ENCODE measurements at places on chromosomes 2 and 18.

GRCh38 chr2:158996378-158996993, 28.0 kb downstream of the TANC1 start:
- DNase-seq: no peak

DNA sequence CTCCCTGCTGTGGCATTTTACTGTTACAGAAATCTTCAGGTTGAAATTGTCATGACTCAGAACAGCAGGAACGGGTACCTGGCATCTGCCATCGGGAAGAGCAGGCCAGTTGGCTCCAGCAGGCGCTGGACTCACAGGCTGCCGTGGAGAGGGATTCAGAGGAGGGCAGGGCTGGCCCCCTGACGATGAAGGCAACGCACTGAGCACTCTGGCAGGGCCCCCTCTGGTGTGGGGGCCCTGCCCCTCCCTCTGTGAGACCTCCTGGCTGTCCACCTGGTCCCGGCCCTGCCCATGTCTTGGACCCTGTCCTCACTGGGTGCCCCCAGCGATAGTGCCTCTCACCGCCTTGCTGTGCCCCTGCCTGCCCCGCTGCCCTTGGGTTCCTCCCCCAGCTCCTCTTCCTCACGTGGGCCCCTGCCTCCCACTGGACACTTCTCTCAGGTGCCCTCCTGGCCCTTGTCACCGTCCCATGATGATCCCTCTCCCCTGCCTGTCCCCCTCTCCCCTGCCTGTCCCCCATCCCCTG, 23.3 kb upstream of the ALLC start:
- DNase-seq: no peak

GRCh38 chr2:209600341-209601171, 171.1 kb upstream of the UNC80 start:
- DNase-seq: no peak

DNA sequence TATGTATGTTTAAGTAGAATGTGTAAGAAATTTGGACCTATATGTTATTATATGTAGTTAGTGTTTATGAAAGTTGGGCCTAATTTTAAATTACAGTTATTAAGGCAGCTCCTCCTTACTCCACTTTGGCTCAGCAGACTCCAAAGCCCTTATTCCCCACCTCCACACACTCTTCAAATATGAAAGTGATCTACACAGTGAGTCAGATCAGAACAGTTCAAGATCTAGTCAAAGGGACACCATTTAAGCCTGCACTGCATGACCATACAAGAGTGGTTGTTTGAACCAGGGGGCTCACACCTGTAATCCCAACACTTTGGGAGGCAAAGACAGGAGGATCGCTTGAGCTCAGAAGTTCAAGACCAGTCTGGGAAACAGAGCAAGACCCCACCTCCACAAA, 21.2 kb upstream of the PMAIP1 start:
- no peak for DNase-seq

GRCh38 chr2:231632559-231633142, 40.0 kb downstream of the TEX44 start:
- DNase-seq: peak; percentile 77

- no peak for DNase-seq
Measured at GRCh38 chr2:128413014-128413717, 94.5 kb upstream of the HS6ST1 start.

- DNase-seq: peak; percentile 90
Measured at GRCh38 chr18:3595369-3596273, 145.6 kb downstream of the TGIF1 start.

DNA sequence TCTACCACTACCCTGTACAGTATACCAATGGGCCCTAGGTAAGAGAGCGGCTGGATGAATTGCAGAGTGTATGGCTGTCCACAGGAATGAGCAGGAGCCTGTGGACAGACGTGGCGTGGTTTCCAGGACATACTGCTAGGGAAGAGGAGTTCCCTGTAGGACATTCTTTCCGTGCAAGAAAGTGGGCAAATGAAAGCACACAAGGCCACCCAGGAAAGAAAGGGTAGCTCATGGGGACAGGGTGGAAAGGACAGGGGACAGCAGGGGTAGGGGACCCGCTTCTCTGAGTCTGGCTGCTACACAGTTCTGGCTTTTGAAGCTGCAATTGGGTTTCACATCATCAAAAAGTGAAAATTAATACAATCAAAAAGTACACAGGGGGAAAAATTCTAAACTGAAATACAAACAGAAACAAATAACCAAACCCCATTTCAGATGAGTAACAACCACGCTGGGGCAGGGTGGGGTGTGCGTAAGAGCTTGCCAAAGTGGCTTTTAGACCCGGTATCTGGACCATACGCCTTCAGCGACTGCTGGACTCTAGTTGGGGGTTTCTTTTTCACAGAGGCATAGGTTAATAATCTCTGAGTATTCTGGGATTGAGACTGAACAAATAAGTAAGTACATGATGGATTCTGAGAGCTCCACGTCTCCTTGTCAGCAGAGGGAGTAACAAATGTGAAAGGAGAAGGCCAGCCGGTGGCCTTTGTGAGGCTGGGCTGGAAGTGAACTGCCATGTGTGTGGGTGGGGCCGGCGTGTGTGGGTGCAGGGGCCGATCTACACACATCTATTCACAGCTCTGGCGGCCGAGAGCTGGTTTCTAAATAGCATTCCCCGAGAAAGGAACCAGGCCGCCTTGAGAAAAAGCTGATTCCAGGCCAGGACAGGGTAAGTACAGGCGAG, 84.0 kb downstream of the HDAC4 start:
- no peak for DNase-seq

DNA sequence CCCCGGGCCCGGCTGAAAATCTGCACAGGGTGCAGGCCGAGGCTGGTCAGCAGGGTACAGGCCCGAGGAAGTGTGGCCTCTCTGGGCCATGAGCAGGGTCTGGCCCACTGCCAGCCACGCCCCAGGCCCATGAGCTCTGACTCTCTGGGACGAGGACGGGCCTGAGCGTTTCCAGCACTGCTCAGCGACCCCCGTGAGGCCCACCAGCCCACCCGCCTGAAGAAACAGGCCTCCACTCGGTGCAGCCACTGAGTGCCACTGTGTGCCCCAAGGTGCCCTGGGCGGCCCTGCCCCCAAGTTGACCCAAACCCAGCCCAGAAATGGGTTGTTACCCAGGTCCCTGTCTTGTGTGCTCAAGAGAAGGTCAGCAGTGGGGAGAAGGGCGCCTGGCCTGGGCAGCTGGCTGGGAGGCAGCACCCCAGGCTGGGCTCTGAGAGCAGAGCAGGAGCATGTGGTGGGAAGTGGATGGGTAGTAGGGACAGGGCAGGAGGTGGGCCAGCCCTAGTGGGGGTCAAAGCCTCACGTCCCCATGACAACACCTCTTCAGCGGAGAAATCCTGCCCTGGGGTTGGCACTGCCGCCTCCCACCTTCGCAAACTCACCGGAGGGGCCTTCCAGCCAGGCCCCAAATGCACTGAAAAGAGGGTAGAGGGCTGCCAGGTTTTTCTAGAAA, 2.1 kb upstream of the SNED1 start:
- no peak for DNase-seq

DNA sequence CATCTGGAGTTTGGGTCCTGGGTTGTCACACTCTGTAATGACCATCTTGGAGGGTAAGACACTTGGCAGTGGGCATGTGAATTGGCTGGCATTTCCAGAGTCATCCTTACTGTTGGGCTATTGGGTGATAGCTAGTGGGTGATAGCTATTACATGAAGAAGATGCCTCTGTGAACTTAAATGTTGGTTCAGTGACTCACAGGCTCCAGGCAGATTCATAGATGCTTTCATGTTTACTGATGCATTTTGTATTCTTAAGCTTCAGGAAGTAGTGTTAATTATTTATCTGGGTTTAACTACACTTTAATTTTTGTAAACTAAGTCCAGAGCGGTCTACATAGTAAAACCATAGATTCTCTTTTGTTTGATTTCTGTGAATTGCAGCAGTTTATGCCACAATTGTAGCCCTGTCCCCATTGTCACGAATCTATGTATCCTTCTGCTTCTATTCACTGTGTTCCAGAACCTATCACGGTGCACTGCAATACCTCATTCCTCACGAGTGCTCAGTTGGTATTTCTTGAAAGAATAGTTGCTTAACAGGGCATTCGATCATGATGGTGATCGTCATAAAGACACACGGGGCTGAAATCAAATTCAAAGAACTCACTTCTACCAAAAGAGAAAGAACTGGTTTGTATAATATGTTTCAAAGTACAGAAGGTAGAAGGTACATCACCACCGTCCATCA, 79.7 kb downstream of the GBX2 start:
- no peak for DNase-seq

DNA sequence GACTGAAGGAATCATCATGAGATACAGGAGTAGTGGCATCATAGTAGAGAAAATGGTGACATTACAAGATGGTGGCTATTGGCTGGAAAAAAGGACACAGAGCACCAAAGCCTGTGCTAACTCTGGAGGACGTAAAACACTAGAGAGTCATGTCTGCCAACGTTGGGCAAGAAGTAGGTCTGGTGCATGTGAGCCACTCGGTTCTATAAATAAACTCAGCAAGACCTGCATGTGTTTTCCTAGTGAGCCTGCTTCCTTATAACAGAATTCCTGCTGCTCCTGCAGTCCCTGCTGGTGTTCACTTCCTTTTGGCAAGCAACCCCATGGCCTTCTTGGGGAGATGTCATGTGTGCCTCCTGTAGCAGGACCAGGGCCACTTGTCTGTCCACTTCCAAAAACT, 325.2 kb downstream of the OSR1 start:
- DNase-seq: no peak

GRCh38 chr2:112047537-112048235, 7.4 kb upstream of the TMEM87B start:
- no peak for DNase-seq

- DNase-seq: no peak
Measured at GRCh38 chr2:157887946-157888345, 11.8 kb upstream of the ACVR1 start.

DNA sequence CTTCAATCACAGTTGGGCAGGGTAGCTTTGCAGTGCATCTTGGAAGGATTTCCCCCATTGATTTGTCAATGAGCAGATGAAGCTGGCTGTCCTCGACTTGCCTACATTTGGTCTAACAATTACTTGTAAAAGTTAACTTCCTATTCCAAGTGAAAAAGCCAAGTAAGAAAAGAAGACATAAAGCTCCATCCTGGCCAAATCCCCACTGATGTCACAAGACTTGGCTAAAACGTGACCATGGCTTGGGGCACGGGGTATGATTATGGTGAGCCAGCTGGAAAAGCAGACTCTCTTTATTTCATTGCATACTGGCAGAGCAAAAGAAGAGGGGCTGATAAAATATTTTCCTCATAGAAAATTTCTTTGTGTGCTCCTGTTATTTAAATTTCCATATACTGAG, 25.4 kb upstream of the PID1 start:
- no peak for DNase-seq

DNA sequence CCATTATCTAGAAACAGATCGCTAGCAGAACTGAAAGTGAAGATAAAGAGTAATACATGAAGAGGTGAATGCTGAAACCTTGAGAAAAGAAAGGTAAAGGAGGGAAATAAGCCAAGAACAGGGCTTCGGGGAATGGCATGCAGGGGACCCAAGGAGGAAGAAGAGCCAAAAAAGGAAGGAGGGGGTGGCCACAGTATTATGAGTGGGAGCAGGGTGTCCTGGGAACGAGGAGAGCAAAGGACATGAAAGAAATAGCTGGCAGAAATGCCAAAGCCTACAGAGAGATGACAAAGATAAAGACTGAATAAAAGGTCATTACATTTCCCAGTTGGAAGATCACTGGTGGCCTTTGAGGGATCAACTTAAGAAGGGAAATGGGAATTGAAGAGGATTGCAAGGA, 82.9 kb downstream of the ACTR3 start:
- DNase-seq: no peak

Measured in AG04450 (cell line).